Stimulated activated CD8-positive, alpha-beta memory T cell treated with anti-CD3 and anti-CD28 coated beads, Interleukin-2, amount 100 ng/mL, for 1 hour (primary cell): ENCODE measurements at places on chromosomes 12 and 14.
A peak's percentile ranks its signal among the peaks of the same experiment; 100 is the strongest.

- DNase-seq: no peak
Observed at GRCh38 chr12:27081668-27082111, 688 bp downstream of the C12orf71 start.

GRCh38 chr14:103267226-103267910 lies 66.7 kb upstream of the EIF5 start:
- no peak for DNase-seq

DNA sequence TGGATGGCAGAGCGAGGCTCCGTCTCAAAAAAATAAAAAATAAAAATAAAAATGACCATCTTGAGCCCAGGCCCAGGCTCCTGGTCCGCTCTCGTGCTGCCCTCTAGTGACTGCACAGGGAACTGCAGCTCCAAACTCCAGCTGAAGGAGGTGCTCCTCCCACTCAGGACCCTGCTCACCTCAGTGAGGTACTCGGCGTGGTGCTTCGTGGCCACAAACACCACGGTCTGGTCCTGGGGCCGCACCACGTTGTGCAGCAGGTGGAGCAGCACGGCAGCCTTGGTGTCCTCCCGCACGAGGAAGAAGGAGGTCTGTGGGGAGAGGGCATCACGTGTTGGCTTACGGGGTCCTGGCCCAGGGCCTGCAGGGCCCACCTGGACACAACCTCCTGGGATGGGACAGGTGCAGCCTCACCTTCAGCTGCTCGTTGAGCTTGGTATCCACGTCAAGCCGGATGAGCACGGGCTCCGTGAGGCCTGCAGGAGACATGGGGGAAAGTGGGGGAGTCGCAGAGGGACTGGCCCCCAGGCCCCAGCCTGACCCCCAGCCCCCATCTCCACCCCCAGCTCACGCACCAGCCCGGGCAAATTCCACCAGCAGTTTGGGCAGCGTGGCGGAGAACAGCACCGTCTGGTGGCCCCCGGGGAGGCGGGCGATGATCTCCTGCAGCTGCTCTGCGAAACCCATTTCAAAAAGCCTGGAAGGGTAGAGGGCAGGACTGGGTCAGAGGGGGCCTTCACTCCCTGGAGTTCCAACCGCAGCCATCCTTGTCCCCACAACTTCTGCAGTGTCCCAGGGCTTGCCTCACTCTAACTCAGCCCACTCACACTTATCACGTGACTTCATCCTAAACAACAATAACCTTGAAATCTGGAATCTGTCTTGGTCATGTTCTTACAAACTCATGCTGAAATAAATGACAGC lies 10.6 kb downstream of the DDX54 start:
- DNase-seq: peak; percentile 52

DNA sequence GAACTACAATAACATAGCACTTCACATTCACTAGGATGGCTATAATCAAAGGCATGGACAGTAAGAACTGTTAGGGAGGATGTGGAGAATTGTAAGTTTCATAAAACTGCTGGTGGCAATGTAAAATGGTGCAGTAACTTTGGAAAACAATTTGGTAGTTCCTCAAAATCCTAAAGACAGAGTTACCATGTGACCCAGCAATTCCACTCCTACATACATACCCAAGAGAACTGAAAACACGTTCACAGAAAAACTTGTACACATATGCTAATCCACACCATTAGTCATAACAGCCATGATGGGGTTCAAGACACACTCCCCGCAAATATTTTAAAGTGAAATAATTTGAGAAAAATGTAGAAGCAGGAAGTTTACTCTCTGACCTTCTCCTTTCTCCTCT lies 31.7 kb downstream of the GALC start:
- DNase-seq: no peak

DNA sequence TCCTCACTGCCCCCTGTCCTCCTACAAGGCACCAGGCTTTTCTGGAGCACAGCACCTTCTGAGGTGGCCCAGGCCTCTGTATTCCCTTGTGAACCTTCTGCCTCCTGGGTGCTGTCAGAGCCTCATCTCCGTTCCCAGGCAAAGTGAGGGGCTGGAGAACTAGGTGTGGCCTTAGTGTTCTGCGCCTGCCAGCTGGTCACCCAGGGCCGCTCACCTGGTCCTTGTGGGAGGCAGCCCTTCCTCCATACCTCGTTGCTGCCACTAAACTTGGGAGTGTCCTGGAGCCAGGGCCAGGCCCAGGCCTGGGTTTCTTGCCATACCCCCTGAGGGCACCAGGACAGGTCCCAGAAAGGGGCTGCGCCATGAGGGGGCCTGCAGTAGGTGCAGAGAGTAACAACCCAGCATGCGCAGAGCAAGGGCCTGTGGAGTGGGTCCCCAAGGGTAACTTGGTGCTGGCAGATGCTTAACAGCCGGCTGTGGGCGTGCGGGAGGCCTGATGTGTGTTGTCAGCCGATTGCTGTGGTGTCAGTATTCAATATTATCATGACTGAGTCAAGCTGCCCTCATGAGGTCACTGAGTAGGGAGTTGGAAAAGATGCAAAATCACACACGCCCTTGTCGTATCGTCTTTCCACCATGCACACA lies 17.1 kb downstream of the OTUB2 start:
- DNase-seq: no peak

GRCh38 chr14:21197418-21198205 lies 41.7 kb upstream of the OR5AU1 start:
- DNase-seq: no peak

GRCh38 chr12:2776129-2776806 lies 18.5 kb upstream of the FKBP4 start:
- no peak for DNase-seq

GRCh38 chr12:124566997-124567672 lies at the start of gene NCOR2:
NCOR2 (minus strand) TSS chr12:124567612; CDS start chr12:124495251, 72,361 bp downstream.
- peak; percentile 24 for DNase-seq

GRCh38 chr12:79194595-79194994 lies 330.0 kb downstream of the SYT1 start:
- DNase-seq: no peak

GRCh38 chr14:34766606-34767005 lies 52.2 kb upstream of the CFL2 start:
- no peak for DNase-seq

DNA sequence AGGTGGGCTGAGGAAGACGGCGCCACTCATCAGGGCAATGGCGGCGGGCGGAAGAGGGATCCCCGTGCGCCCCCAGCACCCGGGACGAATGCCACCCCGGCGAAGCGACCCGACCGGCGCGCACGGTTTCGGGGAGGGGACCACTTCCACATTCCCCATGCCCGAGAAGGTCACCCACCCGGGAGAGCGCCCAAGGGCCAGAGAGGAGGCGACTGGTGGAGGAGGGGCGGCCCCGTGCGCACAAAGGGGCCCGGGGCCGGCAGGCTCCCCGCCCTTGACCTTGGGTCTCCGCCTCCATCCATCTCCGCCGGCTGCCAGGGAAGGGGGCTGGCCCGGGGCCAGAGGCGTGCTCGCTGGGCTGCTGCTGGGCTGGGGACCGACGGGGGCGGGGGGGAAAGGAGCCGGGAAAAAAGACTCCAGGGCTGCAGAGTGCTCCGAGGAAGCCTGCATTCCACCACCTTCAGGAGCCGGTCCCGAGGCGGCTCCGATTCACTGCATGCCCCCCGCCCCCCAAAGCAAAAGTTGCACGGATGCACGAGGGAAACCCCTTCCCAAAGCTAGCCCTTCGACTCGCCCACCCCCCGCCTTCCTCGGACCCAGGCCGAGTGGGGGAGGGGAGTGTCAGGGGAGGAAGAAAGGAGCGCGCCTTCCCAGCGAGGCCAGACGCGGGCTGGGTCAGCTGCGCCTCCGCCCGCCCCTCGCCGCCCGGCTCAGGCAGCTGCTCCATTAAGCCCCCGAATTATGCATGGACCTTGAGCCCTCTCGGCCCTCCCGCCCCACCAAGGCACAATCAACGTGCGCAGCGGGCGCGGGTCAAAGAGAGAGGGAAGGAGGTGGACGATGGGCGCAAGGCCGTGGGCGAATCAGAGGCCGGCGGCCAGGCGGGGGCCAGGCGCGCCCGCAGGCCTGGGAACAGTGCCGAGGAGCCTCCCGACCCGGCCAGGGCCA lies 26.2 kb downstream of the BCL11B start:
- DNase-seq: no peak

GRCh38 chr12:25324861-25325260 lies 74.1 kb upstream of the KRAS start:
- DNase-seq: no peak

GRCh38 chr14:96573473-96574100 lies 71.4 kb downstream of the PAPOLA start:
- no peak for DNase-seq

- no peak for DNase-seq
Observed at GRCh38 chr14:104841730-104842129, 23.3 kb upstream of the CEP170B start.

DNA sequence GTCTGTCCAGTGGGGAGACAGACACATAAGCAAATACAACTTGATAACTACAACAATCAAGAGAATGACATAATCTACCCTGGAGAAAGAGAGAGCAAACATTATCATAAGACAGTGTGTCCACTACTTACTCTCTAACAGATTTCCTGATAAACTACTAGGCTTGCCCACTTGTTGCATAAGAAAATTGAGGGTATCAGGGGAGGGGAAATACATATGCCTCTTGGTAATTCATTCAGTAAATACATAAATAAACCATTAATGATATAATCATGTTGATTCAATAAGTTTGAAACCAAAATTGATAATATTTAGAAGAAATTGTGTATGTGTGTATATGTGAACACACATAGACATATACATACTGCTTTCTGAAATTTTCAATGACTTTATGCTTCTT lies 76.6 kb downstream of the ERGIC2 start:
- DNase-seq: no peak

- DNase-seq: no peak
Observed at GRCh38 chr14:34993426-34993825, 10.6 kb downstream of the SRP54 start.

DNA sequence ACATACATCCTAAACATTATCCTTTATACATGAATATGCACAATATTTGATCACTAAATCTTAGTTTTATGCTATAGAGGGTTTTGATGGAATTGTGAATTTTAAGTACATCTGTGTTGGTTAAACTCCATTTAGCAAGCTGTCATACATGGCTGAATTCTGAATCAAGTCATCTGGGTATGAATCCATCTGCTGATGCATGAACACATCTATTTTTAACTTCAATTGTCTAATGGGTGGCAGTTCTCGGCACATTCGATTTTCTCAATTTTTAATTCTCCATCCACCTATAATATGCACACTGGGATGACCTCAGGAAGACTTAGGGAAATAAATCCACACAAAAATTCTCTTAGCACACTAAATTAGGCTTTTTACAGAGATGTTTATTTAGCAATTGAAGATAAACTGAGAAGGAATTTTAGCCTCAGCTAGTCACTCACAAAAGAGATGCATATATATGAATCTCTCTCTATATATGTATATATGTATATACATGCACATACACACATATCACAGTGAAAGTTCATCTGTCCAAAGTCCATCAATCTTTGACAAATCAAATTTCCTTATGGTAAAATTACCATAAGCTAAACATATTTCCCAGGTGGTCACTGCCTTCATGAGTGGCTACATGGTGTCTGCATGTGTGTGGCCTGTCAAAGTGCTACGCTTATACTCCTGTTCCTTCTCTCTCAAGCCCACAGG lies 44.5 kb upstream of the VPS33A start:
- DNase-seq: no peak

DNA sequence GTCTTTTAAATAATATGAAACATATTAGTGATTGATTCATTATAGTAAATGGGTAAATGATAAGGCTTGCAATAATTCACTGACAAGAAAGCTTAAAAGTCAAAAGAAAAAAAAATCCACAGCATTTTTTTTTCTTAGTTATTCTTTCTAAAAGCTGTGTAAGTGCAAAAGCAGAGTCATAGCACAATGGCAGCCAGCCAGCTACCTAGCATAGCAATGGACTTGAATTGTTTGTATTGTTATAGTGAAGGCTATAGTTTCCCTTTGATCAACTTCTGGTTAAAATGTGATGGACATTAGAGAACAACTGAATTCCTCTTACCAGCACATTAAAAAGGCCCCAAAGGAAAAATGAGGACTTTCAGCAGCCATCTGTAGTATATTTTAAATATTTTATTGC lies 232.1 kb downstream of the NAV3 start:
- DNase-seq: no peak

GRCh38 chr14:104368751-104369100 lies 210.8 kb upstream of the C14orf180 start:
- no peak for DNase-seq

- no peak for DNase-seq
Observed at GRCh38 chr14:44962334-44963043, 499 bp downstream of the TOGARAM1 start.

GRCh38 chr14:75317148-75317547 lies 38.5 kb downstream of the FOS start:
- DNase-seq: no peak

DNA sequence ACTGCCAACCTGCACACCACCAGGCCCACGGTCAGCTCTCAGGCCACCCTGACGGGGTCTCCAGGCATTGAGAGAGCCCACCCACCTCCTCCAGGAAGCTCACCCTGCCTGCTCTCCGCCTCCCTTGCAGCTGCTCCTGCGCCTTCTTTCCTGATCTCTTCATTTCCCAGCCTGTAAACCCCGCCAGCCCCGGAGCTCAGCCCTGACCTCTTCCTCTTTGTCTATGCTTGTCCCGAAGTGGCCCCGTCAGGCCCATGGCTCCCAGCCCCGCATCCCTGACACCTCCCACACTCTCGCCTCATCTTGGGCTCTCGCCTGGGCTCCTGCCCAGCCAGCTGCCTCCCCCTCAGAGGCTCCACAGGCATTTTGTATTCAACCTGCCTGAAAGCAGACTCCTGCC lies 139.3 kb downstream of the CALM1 start:
- DNase-seq: no peak

DNA sequence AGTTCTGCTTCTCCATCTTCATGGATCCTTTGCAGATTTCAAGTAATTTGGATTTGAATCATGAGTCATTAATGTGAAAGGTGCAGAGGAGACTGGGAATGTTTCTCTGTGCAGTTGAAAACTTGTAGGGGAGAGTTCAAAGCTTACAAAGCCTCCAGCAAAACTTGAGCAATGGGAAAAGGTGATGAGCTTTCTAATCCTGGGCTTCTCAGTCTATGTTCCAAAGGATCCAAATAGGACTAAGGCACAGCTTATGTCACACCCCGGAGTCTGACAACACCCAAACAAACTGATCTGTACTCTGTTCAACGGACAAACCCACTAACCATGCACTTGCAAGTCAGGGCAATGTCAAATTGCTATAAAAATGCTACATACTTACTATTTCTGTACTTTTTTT lies 134.8 kb downstream of the DUSP6 start:
- DNase-seq: no peak

- no peak for DNase-seq
Observed at GRCh38 chr14:92198804-92199203, 77.0 kb downstream of the CPSF2 start.

- no peak for DNase-seq
Observed at GRCh38 chr14:45261209-45261608, 8.2 kb upstream of the MIS18BP1 start.

DNA sequence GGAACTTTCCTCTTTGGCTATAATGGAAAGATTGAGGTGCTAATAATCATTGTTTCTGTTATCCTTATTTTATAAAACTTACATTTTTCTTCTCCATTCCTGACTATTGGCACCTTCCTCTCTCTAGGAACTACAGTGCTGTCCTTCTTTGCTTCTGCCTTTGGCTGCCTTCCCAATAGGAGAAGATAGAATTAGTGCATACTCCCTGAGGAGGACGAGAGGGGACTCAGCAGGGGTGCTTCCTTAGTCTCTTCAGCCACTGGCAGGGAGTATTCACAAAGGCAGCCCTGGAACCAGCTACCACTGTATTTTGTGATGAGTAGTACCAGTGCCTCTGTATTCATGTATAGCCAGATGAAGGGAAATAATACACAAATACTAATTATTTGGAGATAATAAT lies 208.5 kb downstream of the FOXG1 start:
- DNase-seq: no peak

- DNase-seq: no peak
Observed at GRCh38 chr12:48781750-48782456, 7.0 kb downstream of the ADCY6 start.

GRCh38 chr12:8453796-8454195 lies 2.0 kb upstream of the CLEC6A start:
- no peak for DNase-seq
